Right lobe of liver (tissue), 6 donors: ENCODE measurements at places on chromosomes 6 and 20. TPM values are rescaled to one million over a fixed set of nuclear protein-coding genes. Genes with fewer than 3 reads are reported as not detected.

DNA sequence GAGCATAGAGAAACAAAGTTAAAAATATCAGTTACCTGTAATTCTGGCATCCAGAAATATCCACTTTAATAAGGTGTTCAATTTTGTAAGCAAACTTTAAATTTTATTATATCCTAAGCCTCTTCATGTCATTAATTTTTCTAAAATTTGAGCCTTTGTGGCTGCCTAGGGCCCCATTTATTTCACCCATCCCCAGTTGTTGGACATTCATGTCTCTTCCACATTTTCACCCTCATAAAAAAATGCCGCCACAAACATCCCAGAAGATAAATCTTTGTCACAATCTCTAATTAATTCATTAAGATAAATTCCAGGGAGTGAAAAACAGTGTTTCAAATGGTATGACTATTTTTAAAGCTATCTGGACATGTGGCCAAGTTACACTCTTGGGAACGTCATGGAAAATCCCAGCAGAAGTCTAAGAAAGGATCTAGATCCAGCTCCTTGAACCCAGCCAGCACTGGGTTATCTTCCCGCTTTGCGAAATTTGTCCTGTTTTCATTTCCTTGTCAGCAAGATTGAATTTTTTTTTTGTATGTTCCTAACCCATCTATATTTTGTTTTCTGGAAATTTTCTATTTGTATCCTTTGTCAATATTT is 97.2 kb downstream of the TMEM242 start:
- H3K4me1 ChIP-seq = no peaks in the 10 kb centered on the region
- H3K27me3 ChIP-seq = no peaks in the 10 kb centered on the region
- DNase-seq = no peak
- H3K4me3 ChIP-seq = no peak overlapping the region
- H3K27ac ChIP-seq = no peak overlapping the region

DNA sequence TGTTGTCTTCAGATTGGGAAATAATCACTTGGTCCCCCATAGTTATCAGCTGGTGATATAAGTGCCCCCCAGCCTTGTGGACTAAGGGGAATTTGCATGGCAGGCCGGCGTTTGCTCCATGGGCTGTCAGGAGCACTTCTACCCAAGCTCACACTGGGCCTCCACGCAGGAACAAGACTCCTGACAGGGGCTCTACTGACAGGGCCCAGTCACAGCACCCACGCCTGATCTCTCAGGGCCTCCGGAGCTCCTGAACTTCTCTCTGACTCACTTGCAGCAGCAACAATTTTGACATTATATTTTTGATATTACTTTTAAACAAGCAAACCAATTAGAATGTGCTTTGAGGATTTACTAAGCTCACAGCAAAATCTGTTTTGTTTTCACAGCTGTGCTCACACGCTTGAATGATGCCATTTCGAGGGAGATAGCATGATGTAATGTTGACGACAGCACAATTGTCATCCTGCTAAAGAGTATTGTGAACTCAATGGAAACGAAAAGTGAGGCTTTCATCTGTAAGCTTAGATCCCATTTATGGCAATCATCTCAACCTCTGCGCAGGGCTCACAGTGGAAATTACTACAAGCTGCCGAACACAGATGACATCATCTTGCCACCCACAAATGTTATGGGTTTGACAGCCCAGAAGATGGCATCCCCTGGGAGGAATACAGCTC is 28.7 kb upstream of the TXNDC5 start:
- H3K4me3 ChIP-seq = no peak overlapping the region
- DNase-seq = no peak
- no peaks in the 10 kb centered on the region for H3K36me3 ChIP-seq
- no peak overlapping the region for H3K27ac ChIP-seq
- no peaks in the 10 kb centered on the region for H3K4me1 ChIP-seq
- H3K27me3 ChIP-seq = no peaks in the 10 kb centered on the region

The CD93 gene
- total RNA-seq = 15.9 TPM

DNA sequence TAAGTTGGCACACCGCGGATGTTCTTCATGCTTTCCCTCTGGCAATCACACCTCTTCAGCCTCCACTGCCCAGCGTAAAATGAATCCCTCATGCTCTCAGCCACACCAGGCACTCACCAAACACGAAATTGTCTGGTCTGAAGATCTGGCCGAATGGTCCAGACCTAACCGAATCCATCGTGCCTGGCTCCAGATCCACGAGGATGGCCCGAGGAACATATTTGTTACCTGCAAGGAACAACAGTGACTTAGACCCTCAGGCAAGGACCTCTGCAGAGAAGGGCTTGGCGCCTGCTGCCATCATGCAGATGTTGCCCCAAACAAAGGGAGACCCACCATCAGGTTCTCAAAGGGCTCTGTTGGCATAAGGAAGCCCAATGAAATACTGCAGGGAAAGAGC is 1.4 kb downstream of the TUBB2B start:
- H3K27ac ChIP-seq = no peak overlapping the region
- no peak for DNase-seq
- H3K4me3 ChIP-seq = no peak overlapping the region
- H3K4me1 ChIP-seq = peaks cover 29% of the 10 kb centered on the region
- H3K27me3 ChIP-seq = peaks cover 18% of the 10 kb centered on the region

DNA sequence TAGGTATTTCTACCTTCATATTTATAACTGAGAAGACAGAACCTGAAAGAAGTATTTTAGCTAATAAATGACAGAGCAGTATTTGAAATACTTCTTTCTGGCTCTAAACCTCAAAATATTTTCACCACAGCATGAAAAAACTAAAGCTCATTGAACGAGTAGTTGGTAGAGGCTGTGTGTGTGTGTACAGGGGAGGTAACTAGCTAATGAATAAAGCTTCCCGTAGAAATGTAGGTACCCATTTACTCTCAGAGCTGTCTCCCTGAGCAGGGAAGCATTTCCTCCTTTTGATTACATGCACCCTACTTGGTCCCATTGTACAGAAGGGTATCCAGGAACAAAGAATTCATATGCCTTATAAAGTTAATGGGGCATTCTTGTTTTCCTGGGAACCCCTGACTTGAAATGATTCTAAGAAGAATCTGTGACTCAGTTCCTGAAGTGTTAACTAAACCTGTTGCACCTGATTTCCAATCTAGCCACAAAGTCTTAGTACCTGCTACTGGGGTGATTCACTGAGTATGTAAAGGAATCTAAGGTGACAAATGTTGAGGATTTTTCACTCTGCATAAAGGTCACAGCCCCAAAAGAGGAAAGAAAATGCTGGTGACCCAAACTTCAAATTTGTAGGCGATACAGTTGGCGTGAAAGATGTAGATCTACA is 12.5 kb downstream of the CRYBG1 start:
- no peak overlapping the region for H3K27ac ChIP-seq
- H3K4me1 ChIP-seq = no peaks in the 10 kb centered on the region
- no peak for DNase-seq
- H3K4me3 ChIP-seq = no peak overlapping the region
- H3K36me3 ChIP-seq = no peaks in the 10 kb centered on the region

The GPLD1 gene
- 41.1 TPM for total RNA-seq

The SCRT2 gene
- not detected for total RNA-seq

GRCh38 chr20:56157530-56158203 is 90.9 kb upstream of the MC3R start:
- H3K4me3 ChIP-seq = no peak overlapping the region
- no peak overlapping the region for H3K27ac ChIP-seq
- no peaks in the 10 kb centered on the region for H3K36me3 ChIP-seq
- no peaks in the 10 kb centered on the region for H3K4me1 ChIP-seq
- H3K27me3 ChIP-seq = no peaks in the 10 kb centered on the region

GRCh38 chr6:170263410-170263809 is 27.5 kb downstream of the DLL1 start:
- H3K27me3 ChIP-seq = no peaks in the 10 kb centered on the region
- H3K27ac ChIP-seq = no peak overlapping the region
- no peaks in the 10 kb centered on the region for H3K36me3 ChIP-seq
- no peak overlapping the region for H3K4me3 ChIP-seq
